ENCODE measurements at places on chromosomes 1 and 21.

DNA sequence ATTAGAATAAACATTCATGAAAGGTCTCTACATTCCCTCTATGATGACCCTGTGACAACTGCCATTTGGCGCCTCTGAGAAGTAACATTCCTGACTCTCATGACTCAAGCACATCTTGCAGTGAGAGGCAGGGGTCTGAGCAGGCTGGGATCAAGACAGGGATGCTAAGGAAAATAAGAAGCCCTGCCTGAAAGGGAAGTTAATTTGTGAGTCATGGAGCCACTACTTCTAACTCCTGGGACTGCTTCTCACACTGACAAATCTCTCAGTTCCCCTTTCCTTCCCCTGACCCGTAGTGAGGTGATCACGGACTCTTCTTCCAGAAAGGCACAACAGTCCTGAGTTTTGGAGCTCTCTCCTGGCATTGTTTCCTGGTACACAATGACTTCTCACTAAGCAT is 231.9 kb downstream of the TNR start:
- H3K27me3 ChIP-seq, result no peaks in the 10 kb centered on the region
- H3K27ac ChIP-seq, result no peak overlapping the region
- H3K4me3 ChIP-seq, result no peak overlapping the region
- H3K4me1 ChIP-seq, result peaks cover 49% of the 10 kb centered on the region

DNA sequence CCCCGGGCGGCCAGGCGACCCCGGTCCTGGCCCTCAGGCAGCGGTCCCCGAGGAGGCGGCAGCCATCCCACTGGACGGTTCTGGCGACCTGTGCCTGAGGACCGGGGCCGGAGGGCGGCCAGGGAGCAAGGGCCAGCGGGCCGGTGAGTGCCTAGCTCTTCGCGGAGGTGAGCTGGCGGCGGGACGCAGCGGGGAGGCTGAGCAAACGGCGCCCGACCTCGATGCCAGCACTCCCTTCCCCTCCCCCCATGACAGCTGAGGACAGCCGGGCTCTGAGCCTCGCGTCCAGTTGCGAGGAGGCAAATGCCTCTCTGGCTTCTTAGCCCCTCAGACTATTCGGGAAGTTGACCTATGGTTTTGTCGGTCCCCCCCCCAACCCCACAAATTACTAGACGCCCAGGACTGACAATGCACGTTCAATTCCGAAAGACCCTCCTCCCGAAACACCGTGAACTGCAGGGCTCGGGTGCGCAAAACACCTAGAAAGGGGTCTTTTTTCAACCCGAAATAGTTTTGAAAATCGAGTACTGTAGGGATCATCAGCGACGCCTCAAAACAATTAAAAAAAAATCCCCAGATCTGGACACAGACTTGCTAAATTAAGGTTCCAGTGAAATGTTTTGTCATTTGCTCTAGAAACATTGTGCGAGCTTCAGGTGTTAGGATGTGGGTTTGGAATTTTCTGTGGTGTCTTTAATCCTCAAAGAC is 8.3 kb downstream of the CDKN2C start:
- no peak for DNase-seq
- H3K4me1 ChIP-seq, result peaks cover 24% of the 10 kb centered on the region

DNA sequence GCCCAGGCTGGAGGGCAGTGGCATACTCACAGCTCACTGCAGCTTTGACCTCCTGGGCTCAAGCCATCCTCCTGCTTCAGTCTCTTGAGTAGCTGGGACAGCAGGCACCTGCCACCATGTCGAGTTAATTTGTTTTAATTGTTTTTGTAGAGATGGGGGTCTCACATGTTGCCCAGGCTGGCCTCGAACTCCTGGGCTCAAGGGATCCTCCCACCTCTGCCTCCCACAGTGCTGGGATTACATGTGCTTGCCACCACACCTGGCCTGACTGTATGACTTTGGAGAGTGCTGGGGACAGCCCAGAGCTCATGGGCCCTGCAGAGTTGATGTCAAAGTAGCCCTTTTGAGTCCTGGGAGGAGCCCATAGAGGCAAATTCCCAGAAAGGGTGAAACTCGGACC is 1.8 kb downstream of the OBSCN start:
- no peaks in the 10 kb centered on the region for H3K36me3 ChIP-seq
- H3K27ac ChIP-seq, result no peak overlapping the region

DNA sequence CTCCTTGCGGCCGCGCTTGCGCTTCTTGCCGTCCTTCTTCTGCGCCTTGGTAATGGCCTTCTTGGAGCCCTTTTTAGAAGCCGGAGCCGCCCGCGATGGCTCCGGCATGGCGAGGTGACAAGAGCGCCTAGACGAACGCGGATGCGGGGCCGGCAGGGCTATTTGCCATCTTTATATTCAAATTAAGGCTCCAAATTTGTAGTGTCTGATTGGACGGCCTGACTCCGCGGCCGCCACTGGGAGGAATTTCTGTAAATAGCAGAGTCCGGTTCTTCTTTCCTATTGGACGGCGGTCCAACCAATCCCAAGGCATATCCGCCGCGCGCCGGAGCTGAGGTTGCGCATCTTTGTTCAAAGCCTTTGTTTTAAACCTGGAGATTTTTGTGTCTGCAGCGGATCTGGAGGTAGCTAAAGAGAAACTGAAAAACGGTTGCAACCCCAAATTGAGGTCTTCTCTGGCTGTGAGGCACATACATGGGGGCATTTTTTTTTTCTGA is 22.6 kb upstream of the RNF187 start:
- H3K4me3 ChIP-seq, result peak overlapping the region; percentile 50
- DNase-seq, result peak; percentile 92
- no peak overlapping the region for H3K27ac ChIP-seq
- H3K27me3 ChIP-seq, result peaks cover 13% of the 10 kb centered on the region

- no peak overlapping the region for H3K4me3 ChIP-seq
- no peaks in the 10 kb centered on the region for H3K27me3 ChIP-seq
- DNase-seq, result no peak
- H3K27ac ChIP-seq, result no peak overlapping the region
- no peaks in the 10 kb centered on the region for H3K36me3 ChIP-seq
- no peaks in the 10 kb centered on the region for H3K4me1 ChIP-seq
Measured at GRCh38 chr21:36839735-36840134, 126.7 kb downstream of the HLCS start.

- peak; percentile 78 for DNase-seq
- peaks cover 21% of the 10 kb centered on the region for H3K4me1 ChIP-seq
- H3K4me3 ChIP-seq, result peak overlapping the region; percentile 100
Measured at GRCh38 chr1:192809307-192810252, 741 bp downstream of the RGS2 start.

- no peaks in the 10 kb centered on the region for H3K4me1 ChIP-seq
- no peak overlapping the region for H3K4me3 ChIP-seq
- H3K27me3 ChIP-seq, result no peaks in the 10 kb centered on the region
Measured at GRCh38 chr1:116404699-116405098, 31.7 kb downstream of the ATP1A1 start.

DNA sequence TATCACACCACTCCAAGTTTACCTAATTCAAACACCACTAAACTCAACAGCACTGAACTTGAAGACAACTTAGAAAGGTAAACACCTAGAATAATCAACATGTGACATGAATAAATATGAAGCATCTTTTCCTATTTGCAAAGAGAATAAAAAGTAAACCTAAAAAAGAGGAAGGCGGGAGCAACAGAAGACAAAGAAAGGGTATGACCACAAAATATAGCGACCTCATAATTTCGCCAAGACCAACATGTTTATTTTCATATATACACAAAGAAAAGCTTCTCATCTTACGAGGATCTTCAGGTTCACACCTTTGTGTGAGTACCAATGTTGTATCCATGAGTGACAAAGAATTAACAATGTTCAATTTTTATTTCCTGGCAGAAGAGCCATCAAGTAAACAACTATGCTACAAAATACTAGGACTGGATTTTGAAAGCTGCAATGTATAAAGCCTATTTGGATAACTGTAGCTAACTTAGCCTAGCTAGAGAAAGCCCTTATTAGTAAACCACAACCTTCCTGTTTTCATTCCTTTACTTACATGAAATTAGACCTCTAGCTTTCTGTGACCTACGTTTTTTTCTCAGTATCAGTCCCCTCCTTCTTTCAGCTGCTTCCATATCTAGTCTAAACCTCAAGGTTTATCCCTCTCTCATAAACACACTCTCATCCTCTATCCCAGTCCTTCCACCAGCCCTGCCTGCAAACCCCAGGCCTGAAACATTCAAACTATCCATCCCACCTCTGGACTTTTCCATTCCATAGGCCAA is 21.3 kb upstream of the PHTF1 start:
- peak overlapping the region; percentile 77 for H3K27ac ChIP-seq
- no peaks in the 10 kb centered on the region for H3K27me3 ChIP-seq
- H3K36me3 ChIP-seq, result peaks cover 5% of the 10 kb centered on the region
- H3K4me3 ChIP-seq, result no peak overlapping the region
- DNase-seq, result no peak
- peaks cover 65% of the 10 kb centered on the region for H3K4me1 ChIP-seq

- peak; percentile 84 for DNase-seq
- peaks cover 30% of the 10 kb centered on the region for H3K4me1 ChIP-seq
- no peaks in the 10 kb centered on the region for H3K27me3 ChIP-seq
- no peak overlapping the region for H3K4me3 ChIP-seq
Measured at GRCh38 chr1:232904566-232904965, 45.8 kb upstream of the NTPCR start.

DNA sequence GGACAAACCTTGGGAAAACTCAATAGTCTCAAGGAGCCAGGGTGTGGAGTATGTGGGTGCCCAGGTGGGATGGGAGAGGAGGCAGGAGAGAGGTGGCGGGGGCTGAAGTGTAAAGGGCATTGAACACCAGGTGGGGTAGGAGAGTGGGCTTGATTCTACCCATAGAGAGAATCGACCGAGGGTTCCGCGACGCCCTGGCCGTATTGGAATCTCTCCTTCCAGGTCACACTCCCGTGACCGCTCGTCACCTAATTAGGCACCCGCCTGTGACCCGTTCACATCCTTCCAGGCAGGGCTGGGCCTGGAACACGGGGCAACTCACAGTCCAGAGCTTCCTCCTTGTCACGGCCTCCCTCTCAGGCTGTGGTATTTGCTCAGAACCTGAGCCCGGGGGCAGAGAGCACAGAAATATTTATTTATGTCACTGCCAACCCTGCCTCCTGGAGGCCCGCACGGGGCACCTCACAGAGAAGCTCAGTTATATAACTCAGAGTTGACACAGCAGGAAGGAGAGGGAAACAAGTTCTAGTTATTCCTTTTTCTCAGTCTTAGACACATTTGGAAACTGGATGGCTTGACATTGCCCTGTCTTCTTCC is 12.0 kb downstream of the NCMAP start:
- no peak overlapping the region for H3K27ac ChIP-seq
- no peaks in the 10 kb centered on the region for H3K36me3 ChIP-seq
- peak; percentile 69 for DNase-seq
- H3K4me1 ChIP-seq, result peaks cover 22% of the 10 kb centered on the region

- no peaks in the 10 kb centered on the region for H3K4me1 ChIP-seq
- no peak overlapping the region for H3K4me3 ChIP-seq
- DNase-seq, result no peak
- H3K27me3 ChIP-seq, result no peaks in the 10 kb centered on the region
- H3K36me3 ChIP-seq, result no peaks in the 10 kb centered on the region
- no peak overlapping the region for H3K27ac ChIP-seq
Measured at GRCh38 chr1:26330276-26330675, 12.5 kb downstream of the CD52 start.

- DNase-seq, result no peak
- H3K27me3 ChIP-seq, result no peaks in the 10 kb centered on the region
- H3K36me3 ChIP-seq, result no peaks in the 10 kb centered on the region
- no peak overlapping the region for H3K4me3 ChIP-seq
- H3K4me1 ChIP-seq, result no peaks in the 10 kb centered on the region
Measured at GRCh38 chr1:19938472-19938871, 15.1 kb upstream of the PLA2G2E start.

DNA sequence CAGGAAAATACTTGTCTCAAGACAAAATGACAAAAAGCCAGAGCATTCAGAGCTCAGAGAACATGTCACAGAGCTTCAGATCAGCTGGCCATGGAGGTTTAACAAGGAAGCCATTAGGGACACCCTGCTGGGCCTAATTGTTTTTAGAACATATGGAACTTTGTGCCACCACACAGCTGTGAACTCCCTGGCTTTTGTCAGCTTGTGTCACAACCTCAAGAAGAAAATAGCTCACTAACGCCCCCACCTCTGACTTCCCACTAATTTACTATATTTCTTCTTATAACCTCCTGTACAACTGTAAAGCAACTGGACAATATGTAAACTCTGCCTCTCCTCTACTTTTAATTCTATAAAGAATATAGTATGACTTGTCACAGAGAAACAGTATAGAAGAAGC is 21.0 kb upstream of the TDRD10 start:
- H3K4me1 ChIP-seq, result peaks cover 3% of the 10 kb centered on the region
- H3K27ac ChIP-seq, result no peak overlapping the region
- no peak for DNase-seq
- no peaks in the 10 kb centered on the region for H3K36me3 ChIP-seq
- no peak overlapping the region for H3K4me3 ChIP-seq

DNA sequence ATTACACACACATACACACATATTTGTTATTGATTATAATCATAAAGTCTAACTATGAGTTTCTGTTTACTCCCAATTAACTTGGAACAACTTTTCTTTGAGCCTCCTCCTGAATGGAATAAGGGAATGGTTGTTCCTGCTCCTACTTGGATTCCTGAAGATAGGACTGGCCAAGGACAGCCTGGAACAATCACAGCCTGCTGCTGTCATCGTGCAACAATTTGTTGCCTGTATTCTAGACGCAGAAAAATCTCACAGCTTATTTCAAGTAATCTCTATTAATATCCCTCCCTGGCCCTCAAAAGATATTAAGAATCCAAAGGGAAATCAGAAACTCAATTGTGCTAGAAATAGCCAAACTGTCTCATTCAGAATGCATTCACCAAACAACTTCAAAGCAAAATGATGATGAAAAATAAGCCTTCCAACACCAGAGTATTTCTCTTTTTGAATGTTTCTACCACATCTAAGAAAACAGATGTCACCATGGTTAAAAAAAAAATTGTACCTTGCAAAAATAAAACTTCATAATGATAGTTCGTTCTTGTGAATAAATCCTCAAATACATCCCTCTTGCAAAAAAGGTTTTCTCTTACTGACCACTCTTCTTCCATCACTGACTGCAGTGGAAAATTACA is 30.9 kb downstream of the RCAN1 start:
- no peaks in the 10 kb centered on the region for H3K27me3 ChIP-seq
- H3K36me3 ChIP-seq, result no peaks in the 10 kb centered on the region
- H3K4me3 ChIP-seq, result no peak overlapping the region
- no peak for DNase-seq
- no peaks in the 10 kb centered on the region for H3K4me1 ChIP-seq

DNA sequence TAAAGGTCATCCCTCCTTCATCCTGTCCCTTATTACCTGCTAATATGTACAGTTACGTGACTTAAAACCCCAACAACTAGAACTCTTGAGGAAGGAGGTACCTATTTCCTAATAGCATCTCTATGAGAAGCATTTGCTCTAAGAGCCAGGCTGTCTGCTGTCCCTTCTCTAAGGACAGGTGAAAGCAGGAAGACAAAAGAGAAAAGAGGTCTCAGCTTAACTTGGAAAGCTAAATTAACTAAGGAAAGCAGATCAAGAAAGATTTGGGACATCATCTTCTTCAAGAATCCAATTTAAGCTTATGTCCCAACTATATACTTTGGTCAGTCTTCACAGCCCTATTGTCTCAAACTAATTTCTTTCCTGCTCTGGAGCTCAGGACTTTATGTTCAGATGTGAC is 2.9 kb downstream of the EGLN1 start:
- H3K4me3 ChIP-seq, result peak overlapping the region; percentile 79
- H3K27ac ChIP-seq, result no peak overlapping the region
- DNase-seq, result no peak
- H3K36me3 ChIP-seq, result peaks cover 5% of the 10 kb centered on the region
- H3K27me3 ChIP-seq, result peaks cover 10% of the 10 kb centered on the region

- no peak overlapping the region for H3K27ac ChIP-seq
- no peaks in the 10 kb centered on the region for H3K27me3 ChIP-seq
- no peak overlapping the region for H3K4me3 ChIP-seq
- H3K36me3 ChIP-seq, result no peaks in the 10 kb centered on the region
- DNase-seq, result no peak
Measured at GRCh38 chr1:31687601-31688000, 16.2 kb downstream of the COL16A1 start.

- DNase-seq, result no peak
- no peaks in the 10 kb centered on the region for H3K27me3 ChIP-seq
- H3K27ac ChIP-seq, result no peak overlapping the region
- H3K4me3 ChIP-seq, result no peak overlapping the region
Measured at GRCh38 chr21:24705201-24705600, 902.1 kb downstream of the MRPL39 start.
